ENCODE measurements at places on chromosomes 3 and 15. TPM values are rescaled to one million over a fixed set of nuclear protein-coding genes. Genes with fewer than 3 reads are reported as not detected.

- no peaks in the 10 kb centered on the region for H3K27me3 ChIP-seq
- no peaks in the 10 kb centered on the region for H3K36me3 ChIP-seq
- no peak overlapping the region for H3K4me3 ChIP-seq
These were observed 34.8 kb upstream of the CCK start for GRCh38 chr3:42300778-42301177.

DNA sequence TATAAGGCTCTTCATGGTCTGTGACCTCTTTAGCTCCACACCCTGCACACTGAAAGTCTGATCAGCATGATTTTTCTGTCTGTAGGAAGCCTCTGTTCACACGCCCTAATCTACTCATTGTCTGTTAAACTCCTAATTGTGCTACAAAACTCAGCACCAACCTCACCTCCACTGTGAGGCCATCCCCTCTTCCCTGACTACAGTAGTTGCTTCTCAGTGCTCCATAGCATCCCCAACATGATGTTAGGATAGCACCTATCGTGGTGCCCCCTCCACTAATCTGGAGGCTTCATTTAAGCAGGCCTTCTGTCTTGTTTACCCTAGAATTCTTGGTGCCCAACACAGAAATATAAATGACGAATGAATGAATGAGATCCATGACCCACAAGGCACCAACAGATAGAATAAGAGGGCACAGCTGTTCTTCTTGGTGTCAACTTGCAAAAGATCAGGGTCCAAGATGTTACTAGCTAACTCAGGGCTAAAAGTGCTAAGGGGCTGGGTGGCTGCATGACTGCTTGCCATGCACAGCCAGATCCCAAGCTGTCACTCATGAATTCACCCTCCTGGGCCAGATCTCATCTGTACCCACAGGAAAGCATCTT is 55.2 kb upstream of the HEG1 start:
- H3K27ac ChIP-seq, result no peak overlapping the region
- no peak overlapping the region for H3K4me3 ChIP-seq
- no peaks in the 10 kb centered on the region for H3K27me3 ChIP-seq
- no peaks in the 10 kb centered on the region for H3K36me3 ChIP-seq

- H3K36me3 ChIP-seq, result no peaks in the 10 kb centered on the region
- DNase-seq, result no peak
- no peaks in the 10 kb centered on the region for H3K4me1 ChIP-seq
- H3K27me3 ChIP-seq, result no peaks in the 10 kb centered on the region
- no peak overlapping the region for H3K4me3 ChIP-seq
- no peak overlapping the region for H3K27ac ChIP-seq
These were observed 398.6 kb downstream of the ZIC1 start for GRCh38 chr3:147807776-147808175.

DNA sequence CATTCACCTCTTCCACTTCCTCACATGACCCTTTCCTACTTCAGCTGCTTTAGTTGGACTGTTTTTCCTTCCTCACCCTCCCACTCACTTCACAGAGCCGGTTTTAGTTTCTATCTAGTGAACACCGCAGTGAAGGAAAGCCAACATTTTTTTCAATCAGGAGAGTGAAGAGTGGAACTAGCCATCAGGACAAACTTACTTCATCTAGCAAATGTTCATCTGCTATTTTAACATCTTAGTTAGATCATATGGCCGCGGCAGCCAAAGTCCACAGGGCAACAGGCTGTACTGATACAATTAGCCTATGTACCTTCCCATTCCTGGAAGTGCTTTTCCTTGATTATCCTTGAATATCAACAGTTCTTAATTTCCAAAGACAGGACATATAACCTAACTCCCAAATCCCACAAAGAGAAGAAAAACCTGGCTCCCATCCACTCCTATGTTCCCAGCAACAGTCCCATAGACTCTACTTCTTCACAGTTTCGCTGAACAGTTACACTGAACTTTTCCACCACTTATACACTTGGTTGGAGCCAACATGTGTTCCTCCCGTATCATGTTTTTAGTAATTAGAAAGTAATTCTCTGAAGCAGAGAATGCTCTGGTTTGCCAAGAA is 456.2 kb upstream of the THBS1 start:
- H3K4me1 ChIP-seq, result peaks cover 28% of the 10 kb centered on the region
- H3K27me3 ChIP-seq, result no peaks in the 10 kb centered on the region
- no peak overlapping the region for H3K4me3 ChIP-seq
- DNase-seq, result no peak

DNA sequence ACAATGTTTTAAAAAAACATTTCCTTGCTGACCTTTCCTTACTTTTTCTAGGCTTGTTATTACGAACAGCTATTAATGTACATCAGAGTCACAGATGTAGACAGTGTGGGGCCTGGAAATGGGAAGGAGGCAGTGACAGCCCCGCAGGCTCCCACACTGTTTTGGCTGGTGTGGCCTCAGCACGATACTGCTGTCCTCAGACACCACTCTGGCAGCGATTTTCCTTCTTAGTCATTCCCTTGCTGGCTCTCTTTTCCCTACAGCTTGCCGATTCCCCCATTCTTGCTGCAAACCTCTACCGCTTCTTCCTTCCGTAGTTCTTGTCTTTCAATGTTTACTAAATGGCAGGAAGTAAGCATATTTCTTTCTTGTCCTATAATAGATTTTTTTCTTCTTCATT is 113.1 kb downstream of the ABI3BP start:
- H3K27me3 ChIP-seq, result no peaks in the 10 kb centered on the region
- no peak overlapping the region for H3K4me3 ChIP-seq
- no peaks in the 10 kb centered on the region for H3K4me1 ChIP-seq
- DNase-seq, result no peak

The C3orf20 gene
- not detected for polyA plus RNA-seq

- no peaks in the 10 kb centered on the region for H3K4me1 ChIP-seq
- H3K4me3 ChIP-seq, result no peak overlapping the region
- H3K27me3 ChIP-seq, result no peaks in the 10 kb centered on the region
- no peaks in the 10 kb centered on the region for H3K36me3 ChIP-seq
These were observed 17.3 kb downstream of the KCNH8 start for GRCh38 chr3:19165654-19166053.

DNA sequence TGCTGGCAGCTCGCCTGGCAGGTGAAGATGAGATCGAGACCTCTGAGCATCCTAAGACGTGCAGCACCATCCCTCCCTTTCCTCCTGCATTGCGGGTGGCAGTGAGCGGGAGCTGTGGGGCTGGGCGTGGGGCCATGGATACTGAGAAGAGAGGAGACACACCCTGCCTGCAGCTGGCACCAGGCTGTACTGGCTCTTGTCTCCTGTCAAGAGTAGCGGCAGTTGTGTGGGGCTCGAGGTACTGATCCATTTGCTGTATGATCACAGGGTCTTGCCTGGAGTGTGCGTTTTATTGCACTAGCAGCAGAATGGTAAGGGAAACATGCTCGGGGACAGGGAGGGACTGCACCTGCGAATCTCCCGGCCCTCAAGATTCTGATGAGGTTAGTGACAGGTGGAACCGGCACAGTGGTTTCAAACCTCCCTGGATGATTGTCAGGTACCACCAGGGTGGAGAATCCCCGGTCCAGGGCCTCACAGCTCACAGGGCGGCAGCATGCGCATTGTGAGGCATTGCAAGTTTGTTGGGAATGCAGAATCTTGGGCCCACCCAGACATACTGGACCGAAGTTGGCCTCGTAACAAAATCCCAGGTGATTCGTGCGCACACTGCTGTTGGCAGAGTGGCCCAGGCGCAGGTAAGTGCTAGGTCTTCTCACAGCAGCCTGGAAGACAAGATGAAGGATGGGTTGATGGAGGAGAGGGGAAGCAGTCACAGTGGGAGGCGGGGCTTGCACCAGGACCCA is 14.1 kb downstream of the SYNM start:
- no peaks in the 10 kb centered on the region for H3K36me3 ChIP-seq
- no peak for DNase-seq
- no peak overlapping the region for H3K27ac ChIP-seq
- H3K27me3 ChIP-seq, result no peaks in the 10 kb centered on the region
- peaks cover 18% of the 10 kb centered on the region for H3K4me1 ChIP-seq
- no peak overlapping the region for H3K4me3 ChIP-seq

- H3K27me3 ChIP-seq, result no peaks in the 10 kb centered on the region
- no peaks in the 10 kb centered on the region for H3K36me3 ChIP-seq
- DNase-seq, result no peak
- no peak overlapping the region for H3K4me3 ChIP-seq
- no peak overlapping the region for H3K27ac ChIP-seq
These were observed 101.0 kb downstream of the CBLB start for GRCh38 chr3:105767776-105768175.

Measured in hepatocyte (in vitro differentiated cells).